ENCODE measurements at places on chromosomes 2 and 18.

DNA sequence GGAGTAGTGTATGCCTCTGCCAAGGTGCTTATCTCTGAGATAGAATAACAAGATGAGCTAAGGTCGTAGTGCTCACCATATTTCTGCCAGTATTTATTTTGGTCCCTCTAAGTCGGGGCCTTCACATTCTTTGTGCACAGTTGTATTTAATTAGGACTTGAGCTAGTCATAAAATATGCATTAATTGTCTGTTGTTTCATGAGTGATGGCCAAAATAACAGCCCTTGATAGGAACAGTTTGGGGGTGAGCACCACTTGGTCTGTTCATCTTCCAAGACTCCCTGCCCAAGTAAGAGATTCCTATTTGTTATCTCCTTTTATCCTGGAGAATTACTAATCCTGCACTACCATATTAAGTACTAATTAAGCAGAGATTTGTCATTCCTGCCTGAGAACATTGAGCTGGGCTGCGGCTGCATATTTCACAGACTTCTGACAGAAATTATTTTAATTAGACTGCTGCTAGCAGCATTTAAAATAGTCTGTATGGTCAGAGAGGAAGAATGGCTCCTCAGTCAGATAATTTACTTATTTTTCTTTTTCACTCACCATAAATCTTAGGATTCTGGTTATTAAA lies 435.1 kb downstream of the MTX2 start:
- DNase-seq, result no peak

DNA sequence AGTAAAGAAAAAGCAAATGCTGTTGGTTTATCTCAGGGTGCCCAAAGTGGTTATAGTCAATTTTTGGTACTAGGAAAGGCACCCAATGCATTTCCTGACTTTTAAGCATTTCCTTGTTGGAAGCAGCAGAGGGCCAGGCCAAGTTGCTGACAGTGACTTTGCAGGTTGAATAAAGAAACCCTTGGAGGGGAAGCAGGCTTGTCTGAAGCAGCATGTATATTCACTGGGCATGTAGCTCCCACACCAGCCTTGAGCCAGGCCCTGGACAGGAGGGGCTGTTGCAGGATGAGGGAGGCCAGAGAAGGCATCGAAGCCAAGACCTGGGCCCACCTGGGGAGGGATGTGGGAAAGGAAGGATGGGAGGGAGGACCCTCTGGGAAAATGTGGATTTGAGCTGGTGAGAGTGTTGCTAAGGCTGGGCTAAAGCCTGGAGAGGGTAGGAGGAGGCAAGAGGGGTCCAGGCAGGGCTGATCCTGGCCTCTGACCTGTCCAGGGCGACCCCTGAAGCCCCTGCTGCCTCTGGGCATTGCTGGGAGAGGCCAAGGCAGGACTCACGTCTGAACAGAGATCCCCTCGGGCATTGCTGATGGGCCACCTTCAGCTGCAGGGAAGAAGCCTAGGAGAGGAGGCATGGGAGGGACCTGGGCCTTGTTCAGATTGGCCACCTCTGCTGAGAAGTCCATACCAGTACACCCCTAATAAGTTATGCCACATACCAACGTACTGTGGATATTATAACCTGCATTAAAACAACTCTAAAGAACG lies 79.6 kb downstream of the STPG4 start:
- no peak for DNase-seq

GRCh38 chr18:59813942-59814341 lies 85.9 kb upstream of the PMAIP1 start:
- DNase-seq, result no peak

GRCh38 chr2:186059096-186059495 lies 320.5 kb downstream of the FSIP2 start:
- DNase-seq, result no peak

GRCh38 chr2:190678444-190679162 lies 29.7 kb downstream of the NAB1 start:
- DNase-seq, result no peak

DNA sequence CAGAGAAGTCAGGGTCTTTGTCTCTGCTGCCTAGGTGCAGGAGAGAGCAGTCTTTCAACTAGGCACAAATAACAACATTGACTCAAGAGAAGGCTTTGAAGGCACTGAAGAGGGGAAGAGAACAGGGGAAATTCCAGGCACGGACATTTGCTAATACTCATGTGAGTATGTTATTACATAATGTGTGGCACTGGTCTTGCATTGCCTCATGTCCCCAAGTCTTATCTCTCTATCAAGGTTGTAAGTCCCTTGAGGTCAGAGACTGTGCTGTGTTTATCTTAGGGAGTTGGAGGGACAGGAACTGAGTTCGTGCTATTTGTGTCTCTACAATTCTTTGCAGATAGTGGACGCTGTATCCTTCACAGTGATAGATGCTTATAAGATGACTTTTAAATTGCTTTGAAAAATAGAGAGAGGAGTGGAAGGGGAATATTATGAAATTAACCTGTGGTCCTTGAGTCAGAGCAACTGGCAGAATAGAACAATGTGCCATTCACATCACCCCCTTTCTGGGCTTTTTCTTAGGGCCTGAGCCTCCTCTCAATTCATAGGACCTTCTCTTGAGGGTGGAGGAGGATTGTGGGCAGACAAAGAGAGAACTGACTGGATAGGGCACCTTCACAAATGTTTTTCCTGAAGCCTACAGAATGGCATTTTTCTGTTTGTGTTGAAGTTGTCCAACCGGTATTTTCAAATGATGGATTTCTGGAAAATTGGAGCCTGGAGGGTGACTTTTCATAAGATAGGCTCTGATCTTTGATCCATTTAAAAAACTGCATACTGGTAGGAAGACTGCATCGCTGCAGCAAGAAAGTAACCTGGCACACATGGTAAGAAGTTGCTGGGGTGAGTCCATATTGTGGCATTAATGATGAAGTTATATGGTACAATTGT lies 96.6 kb upstream of the CXCR4 start:
- DNase-seq, result no peak

GRCh38 chr2:61718965-61719364 lies 134.9 kb downstream of the FAM161A start:
- no peak for DNase-seq

GRCh38 chr18:43405097-43405496 lies 127.8 kb upstream of the SYT4 start:
- no peak for DNase-seq

- DNase-seq, result no peak
Measured at GRCh38 chr2:112150851-112151250, 12.7 kb downstream of the FBLN7 start.

DNA sequence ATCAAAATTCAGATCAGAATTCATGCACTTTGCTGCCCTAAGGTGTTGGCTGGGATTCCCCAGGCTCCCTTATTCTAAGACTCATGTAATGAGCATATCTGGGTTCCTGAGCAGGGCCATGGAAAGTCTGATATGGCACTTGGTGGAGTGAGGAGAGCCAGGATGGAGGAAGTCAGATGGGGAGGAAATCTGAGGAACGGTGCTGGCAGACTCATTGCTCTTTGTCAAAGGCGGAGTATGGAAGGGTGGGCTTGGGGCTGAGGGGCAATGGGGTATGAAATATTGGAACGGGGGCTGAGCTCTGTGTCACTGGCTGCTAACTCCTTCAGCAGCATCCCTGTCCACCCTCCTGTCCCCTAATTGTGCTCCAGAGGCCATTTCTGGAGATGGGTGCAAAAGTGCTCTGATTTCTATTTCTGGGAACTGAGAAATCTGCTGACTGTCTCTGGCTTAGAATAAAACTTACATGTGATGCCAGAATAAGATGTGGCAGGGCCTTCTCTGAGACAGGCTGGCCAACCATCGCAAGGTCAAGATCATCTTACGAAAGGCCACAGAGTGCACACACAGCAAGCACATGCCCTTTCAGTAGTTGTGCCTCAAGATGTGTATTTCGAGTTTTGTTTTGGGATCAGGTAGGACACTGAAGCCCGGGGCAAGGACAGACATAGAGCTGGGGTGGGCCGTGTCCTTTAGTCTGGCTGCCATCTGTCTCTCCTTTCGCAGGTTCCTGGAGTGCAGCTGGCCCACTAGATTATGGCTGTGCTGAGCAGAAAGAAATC lies 480.0 kb upstream of the HS6ST1 start:
- no peak for DNase-seq

GRCh38 chr2:227324642-227324994 lies 433 bp upstream of the MFF start:
- DNase-seq, result no peak

DNA sequence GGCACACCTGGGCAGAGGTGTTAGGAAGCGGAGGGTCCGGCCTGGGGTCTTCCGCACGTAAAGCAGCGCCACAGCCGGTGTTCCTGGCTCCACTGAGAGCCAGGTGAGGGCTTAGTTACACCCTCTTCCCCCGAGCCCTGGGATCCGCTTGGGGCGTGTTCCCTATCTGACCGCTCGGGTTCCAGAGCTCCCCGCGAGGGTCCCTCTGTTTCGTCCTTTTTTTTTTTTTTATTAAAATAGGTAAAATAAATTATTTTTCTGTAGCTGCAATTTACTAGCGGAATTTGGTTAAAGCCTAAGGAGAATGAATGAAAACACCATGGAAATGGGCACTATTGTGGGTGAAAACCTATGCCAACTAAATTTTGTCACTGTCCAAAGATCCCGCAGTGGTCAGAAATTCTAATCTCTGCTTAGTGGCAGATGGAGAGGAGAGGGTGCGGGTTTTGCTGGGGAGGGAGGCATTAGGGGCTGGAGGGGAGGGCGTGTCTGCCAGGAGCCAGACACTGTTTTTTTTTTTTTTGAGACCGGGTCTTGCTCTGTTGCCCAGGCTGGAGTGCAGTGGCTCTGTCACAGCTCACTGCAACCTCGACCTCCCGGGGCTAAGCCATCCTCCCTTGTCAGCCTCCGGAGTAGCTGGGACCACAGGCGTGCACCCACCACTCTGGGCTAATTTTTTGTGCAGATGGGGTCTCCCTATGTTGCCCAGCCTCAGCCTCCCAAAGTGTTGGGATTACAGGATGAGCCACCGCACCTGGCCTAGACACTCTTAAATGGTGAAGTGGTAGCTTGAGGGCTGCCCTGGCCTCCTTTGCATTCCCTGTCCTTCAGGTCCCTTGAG lies 834 bp downstream of the PDCL3 start:
- DNase-seq, result no peak

GRCh38 chr2:229174794-229175496 lies 96.1 kb downstream of the PID1 start:
- no peak for DNase-seq

DNA sequence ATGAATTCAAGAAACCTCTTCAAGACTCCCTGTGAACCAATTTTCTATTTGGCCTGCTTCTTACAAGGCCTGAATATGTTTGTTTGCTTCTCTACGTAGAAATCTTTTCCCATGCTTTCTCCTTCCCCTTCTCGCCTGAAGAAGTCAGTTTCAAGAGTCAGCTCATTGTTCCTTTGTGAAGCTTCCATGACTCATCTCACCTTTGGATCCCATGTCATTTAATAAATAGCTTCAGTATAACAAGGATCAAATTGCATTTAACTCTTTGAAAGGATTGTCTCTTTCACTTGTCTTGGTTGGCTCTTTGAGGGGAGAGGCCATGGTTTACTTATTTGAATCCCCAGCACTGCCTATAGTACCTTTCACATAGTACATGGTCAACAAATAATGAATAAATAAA lies 28.4 kb downstream of the CPS1 start:
- DNase-seq, result no peak

DNA sequence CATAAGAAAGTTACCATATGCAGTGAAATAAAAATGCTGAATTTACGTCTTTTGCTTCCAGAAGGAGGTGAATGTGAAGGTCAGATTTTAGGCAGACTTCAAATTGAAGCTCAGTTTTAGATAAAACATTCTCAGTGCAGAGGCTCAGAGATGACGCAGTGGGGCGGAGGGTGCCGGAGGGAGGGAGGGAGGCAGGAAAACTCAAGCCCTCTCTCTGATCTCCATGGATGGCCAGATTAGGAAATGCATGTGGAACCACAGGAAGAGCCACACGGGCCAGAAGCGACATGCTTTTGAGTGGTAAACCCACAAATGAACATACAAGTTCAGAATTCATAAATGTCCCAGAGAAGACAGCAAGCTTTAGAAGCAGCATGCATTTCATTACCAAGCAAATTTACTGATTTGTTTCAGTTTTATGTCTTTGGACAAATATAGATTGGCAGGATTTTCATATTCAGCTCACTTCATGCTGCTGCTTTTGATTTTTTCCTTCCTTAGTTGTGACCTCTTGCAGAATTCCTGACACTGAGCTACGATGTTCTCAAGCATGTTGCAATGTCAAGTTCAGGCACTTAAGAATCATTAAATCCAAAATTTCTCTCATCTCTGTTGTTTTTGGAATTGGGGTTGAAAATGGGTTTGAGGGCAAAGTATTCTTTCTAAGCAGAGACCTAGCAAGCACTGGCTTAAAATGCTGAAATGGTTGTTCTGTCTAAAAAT lies 29.7 kb upstream of the APCDD1 start:
- no peak for DNase-seq

- DNase-seq, result no peak
Measured at GRCh38 chr2:162424816-162425215, 80.9 kb downstream of the GCA start.

DNA sequence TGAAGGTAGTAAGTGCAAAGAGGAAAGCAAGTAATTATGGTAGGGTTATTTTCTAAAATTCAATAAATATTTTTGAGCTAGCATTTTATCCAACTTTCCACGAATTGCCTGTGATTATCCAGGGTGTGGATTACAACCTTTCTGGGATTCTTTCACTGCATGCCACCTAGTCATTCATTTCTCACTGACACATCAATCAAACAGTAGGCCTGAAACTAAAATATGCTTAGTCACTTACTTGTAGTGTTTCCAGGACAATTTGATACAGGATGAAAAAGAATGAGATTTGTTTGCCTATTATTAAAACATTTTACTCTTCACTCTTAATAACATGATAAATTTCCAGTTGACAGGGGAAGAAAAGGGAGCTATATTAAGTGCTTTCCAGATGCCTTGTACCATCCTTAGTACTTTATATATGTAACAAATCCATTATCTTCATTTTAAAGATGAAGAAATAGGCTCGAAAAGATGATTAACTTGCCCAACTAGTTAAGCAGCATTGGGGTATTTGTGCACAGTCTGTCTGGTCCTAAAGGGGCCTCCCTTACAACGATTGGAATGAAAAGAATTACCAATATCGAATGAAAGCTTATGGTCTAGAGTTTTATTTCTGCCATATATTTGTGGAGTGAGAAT lies 70.4 kb downstream of the KCTD1 start:
- no peak for DNase-seq

DNA sequence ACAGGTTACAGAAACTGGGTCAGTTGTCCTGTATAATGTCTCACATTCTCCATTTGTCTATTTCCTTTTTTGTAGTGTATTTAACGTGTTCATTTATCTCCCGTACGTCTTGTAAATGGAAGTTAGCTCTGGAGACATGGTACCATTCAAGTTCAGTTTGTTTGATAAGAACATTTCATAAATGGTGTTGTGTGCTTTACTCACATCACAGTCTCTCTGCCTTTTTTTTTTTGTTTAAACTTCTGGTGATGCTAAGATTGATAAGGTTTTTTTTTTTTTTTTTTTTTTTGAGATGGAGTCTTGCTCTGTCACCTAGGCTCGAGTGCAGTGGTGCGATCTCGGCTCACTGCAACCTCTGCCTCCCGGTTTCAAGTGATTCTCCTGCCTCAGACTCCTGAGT lies 41.7 kb downstream of the UBR3 start:
- no peak for DNase-seq

GRCh38 chr2:128284841-128285240 lies 33.8 kb downstream of the HS6ST1 start:
- DNase-seq, result no peak

GRCh38 chr2:205657579-205657978 lies 24.7 kb upstream of the NRP2 start:
- DNase-seq, result no peak

GRCh38 chr2:20595439-20596192 lies 55.3 kb downstream of the HS1BP3 start:
- DNase-seq, result no peak

GRCh38 chr2:1979569-1979968 lies 235.3 kb upstream of the PXDN start:
- no peak for DNase-seq
